CD4-positive, CD25-positive, alpha-beta regulatory T cell (primary cell): ENCODE measurements at places on chromosomes 12 and 14.

GRCh38 chr14:95361373-95362137, 41.8 kb upstream of the CLMN start:
- DNase-seq = no peak

- no peak for DNase-seq
These were observed 202.2 kb downstream of the EXOC5 start for GRCh38 chr14:57066463-57066862.

DNA sequence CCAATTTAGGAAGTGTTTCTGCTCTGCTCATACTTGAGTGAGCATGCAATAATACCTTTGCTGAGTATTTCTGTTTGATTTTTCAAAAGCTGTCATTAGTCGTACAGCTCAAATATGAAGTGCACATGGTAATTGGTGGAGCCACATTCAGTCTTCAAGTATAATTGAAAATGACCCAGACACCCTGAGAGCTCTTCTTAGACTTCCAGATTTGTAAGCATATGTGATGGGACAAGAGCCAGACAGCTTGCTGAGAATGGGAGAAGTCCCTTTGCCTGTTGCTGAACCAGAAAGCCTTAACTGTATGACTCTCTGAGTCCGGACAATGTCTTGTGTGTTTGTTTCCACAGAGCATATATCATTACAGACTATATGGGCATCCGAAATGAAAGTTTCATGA, 307.3 kb downstream of the TMEM117 start:
- no peak for DNase-seq

DNA sequence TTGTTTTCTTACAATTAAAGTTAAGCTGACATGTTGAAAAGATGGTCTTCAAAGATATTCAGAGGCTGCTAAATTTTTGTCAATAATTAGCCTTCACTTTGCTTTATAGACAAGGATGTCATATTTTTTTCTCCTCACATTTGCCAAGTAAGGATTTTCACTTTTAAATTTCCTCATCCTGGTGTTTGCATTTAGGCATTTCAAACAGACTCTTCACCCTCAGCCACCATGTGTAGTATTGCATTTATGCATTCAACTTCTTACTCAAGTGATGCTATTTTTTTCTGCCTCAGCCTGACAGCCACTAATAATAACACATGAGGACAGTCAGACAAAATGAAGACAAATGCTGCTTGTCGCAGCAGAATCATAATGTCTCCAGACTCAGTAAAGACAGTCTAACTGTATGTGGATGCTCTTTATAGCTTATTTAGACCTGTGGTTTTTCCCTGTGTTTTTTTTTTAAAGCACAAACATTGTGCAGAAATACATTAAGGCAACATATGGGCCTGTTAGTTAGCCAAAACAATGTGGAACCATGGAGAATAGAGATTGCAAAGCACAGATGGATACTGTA, 481.5 kb downstream of the NPAS3 start:
- DNase-seq = no peak

- no peak for DNase-seq
These were observed 8.0 kb downstream of the GNG2 start for GRCh38 chr14:51868405-51868804.

DNA sequence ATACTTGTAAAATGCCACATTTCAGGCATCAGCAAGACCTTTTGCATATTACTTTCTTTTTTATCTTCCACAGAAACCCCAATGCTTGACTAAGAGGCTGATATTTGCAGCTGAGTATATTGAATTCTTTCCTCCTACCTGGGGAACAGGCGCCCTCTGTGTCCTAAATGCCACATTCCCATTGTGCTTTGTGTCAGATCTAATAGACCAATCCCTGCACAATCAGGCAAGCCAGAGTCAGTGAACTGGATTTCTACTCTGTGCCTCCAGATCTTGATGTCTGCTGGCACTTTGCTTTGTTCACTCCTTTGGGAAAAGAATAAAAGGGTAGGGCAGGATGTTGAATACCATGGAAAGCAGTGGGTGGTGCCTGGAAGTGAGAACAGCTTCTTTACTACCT, 22.4 kb upstream of the TAS2R42 start:
- DNase-seq = no peak

- DNase-seq = no peak
These were observed 146.3 kb downstream of the PLCZ1 start for GRCh38 chr12:18591473-18591872.

GRCh38 chr12:53456654-53457366, 4.9 kb downstream of the PCBP2 start:
- no peak for DNase-seq

DNA sequence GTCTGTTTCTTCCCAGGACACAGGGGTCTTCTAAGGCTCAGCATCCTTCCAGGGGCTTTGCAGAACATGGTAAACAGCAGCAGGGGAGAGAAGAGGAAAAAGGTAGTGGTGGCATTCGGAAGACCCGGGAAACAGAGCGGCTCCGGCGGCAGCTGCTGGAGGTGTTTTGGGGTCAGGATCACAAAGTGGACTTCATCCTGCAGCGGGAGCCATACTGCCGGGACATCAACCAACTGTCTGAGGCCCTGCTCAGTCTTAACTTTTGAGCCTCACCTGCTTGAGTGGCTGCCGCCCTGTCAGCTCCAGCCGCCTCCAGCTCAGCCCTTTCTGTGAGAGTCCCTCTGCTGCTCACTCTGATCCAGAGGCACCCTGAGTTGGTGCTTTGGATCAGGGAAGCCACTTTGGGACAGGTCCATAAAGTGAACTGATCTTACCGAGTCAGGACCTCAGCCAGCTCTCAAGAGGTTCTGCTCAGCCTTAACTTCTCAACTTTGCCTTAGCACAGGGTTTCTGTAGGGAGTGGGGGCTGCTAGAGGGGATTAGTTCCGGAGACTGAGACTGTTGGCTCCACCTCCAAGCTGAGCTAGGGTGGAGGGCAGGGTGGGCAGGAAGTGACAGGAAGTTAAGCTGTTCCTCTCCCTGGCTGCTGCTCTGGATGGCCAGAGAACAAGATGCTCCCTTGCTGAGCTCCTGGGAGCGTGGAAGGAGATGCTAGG, 5.4 kb downstream of the SDR39U1 start:
- no peak for DNase-seq

- DNase-seq = no peak
These were observed 38.7 kb downstream of the MAP1LC3B2 start for GRCh38 chr12:116597886-116598285.

DNA sequence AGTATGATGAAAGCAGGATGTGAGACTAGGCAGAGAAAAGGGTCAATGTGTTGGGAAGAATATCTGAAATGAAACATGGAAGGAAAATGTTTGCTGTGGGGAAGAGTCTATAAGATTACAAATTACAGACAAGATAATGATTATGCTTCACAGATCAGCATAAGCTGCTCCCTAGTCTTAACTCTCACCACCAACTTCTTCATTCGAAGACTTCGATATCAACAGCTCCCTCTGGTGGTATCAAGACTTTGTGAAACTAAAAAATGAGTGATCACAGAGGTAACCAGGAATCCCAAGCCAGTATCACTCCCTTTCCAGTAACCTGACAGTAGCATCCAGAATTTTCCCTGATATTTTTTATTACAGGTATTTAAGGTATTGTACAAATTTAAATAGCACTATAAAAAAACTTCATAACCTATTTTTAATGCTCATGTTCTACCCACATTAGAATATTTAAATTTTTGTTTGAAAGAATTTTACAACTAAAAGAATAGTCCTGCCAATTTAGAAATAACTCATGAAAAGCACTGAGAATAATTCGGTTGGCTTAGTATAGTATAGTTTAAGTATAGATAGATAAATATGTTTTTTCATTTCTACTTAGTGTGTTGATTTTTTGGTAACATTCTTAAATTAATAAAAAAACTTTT, 84.4 kb downstream of the C2CD5 start:
- peak; percentile 57 for DNase-seq

DNA sequence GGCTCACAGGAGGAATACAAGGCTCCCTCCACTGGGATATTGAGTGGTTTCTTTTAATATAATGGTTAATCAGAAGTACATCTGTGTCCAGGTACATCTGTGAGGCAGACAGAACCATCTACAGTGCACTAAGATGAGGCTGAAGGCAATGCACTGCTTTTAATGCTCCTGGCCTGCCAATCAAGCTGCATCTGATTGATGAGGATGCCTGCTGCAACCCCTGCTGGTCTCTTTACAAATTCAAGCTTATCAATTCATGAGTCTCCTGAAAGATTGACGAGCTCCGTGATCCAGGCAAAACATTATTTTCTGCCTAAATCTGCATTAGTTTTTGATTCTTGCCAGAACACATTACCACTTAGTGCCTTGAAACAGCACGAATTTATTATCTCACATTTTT, 1139.1 kb downstream of the AACS start:
- DNase-seq = no peak

- DNase-seq = no peak
These were observed 17.1 kb upstream of the OR4K17 start for GRCh38 chr14:20093442-20093841.

DNA sequence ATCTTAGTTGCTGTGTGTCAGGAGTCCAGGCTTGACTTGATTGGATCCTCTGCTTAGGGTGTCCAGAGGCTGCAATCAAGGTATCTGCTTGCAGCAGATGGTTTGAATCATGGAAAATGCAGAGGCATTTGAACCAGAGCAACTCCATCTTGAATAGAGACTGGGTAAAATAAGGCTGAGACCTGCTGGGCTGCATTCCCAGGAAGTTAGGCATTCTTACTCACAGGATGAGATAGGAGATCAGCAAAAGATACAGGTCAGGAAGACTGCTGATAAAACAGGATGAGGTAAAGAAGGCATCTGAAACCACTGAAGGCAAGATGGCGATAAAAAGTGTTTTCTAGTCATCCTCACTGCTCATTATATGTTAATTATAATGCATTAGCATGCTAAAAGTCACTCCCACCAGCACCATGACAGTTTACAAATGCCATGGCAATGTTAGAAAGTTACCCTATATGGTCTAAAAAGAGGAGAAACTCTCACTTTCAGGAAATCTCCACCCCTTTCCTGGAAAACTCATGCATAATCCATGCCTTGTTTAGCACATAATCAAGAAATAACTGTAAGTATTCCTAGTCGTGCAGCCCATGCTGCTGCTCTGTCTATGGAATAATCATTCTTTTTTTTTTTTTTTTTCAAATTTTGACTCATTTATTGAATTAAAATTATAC, 218.3 kb upstream of the CPNE8 start:
- no peak for DNase-seq

DNA sequence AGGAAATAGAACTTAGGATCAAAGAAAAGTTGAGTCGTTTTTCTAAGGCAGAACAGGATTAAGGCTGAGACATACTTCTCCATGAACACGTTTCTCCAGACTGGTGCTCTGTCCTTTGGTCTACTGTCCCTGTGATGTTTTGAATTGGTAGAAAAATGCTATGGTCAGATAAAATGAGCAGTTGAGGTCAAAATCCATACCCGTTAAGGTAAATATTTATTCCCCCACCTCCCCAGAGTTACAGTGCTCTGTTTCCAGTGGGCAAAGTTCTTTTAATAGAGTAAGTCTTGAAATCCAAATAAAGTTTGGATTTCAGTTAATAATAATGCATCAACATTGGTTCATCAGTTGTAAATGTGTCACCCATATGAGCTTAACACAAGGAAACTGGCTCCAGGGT, 74.5 kb downstream of the PTHLH start:
- no peak for DNase-seq

DNA sequence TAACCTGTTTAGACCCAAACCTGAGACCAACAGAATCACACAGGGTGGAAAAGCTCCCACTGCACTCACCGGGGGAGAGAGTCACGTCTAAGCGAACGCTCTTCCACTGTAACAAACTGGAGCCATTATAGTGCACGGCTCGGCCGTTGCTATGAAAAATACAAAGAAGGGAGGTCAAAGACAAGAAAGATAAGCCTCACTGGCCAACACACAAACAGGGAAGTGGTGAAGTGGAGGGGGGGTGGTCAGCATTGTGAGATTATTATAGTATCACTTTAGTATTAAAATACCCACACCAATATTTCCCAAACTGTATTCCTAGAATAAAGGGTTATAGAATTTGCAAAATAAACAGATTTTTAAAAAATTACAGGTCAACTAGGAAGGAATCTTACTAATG, 90.9 kb downstream of the TRAFD1 start:
- no peak for DNase-seq

DNA sequence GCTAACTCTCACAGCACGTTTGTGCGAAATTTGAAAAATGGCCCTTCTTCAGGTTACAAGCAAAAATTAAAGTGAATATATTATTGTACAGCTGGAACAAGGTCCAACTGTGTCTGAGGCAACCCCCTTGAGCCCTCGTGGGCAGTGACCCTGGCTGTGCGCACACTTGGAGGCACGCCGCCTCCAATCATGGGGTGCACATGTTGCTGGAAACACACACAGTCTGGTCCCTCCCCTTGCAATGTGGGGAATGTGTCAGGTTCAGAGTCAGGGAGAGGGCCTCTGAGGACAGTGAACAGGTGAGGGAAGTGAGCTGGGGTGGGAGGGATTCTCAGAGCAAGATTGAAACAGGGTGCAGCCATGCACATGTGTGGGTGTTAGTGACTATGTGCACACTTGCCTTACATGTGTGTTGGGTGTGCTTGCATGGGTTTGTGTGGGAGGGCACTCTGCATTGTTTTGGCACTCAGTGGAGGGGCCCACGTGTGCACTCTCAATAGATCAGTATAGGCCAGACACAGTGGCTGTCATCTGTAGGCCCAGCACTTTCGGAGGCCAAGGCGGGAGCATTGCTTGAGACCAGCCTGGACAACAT, 9.6 kb downstream of the TSPAN9 start:
- DNase-seq = no peak

DNA sequence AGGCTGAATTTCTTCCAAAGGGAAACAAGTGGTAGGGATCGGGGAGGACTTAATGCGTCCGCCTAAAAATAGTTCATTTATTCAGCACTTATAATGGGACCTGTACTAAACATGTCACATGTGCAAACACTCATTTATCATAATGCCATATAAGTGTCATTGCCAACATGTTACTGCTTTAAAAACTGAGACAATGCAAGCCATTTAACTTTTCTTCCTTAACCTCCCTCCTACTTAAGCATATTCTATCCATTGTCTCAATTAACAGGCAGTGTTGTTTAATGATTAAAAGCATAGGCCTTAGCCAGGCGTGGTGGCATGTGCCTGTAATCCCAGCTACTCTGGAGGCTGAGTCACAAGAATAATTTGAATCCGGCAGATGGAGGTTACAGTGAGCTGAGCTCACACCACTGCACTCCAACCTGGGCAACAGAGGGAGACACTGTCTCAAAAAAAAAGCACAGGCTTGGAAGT, 13.5 kb upstream of the SCFD1 start:
- no peak for DNase-seq

DNA sequence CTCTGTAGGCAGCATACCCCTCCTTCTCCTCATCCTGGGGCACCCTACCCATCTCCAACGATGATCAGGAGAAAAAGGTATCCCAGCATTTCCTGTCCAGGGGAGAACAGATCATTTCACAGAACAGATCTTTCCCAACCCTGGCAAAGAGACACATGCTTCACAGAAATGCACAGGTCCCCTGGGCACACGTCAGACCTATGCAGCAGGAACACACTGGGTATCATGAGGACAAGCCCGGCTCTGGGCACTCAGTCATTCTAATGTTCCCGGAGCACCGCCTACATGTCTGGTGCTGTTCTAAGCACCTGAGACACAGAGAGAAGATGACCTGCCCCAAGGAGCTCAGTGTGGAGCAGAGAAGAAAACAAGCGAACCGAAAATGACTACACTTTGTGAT, 56.2 kb downstream of the ACTN1 start:
- no peak for DNase-seq
